ENCODE measurements at places on chromosomes 7 and 10.

DNA sequence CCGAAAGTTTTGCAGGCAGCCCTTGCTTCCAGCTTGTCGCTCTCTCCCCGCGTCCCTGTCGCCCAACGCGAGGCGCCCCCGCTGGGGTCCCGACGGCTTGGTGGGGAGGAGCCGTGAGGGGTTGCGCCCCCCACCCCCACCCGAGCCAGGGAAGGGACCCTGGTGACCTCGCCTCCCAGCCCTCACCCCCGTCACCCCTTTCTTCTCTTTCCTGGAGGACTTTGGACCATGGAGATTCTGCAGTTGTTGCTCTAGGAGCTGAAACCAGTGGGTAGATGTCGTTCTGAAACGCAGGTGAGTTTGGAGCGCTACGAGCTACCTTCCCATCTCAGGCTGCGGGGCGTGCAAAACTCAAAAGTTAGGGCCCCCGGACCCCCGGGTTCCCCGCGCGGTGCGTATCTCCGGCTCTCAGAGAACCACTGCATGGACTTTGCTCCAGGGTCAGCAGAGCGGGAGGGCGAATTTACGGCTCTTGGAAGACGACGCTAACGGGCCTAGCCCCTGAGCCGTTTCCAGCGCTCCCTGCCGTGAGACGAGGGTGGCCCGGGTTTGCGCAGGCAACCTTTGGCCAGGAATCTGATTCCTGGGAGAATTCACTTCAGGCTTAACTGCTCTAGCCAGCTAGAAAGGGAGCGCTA is 684 bp upstream of the ATXN7L1 start:
- peak; percentile 53 for DNase-seq

DNA sequence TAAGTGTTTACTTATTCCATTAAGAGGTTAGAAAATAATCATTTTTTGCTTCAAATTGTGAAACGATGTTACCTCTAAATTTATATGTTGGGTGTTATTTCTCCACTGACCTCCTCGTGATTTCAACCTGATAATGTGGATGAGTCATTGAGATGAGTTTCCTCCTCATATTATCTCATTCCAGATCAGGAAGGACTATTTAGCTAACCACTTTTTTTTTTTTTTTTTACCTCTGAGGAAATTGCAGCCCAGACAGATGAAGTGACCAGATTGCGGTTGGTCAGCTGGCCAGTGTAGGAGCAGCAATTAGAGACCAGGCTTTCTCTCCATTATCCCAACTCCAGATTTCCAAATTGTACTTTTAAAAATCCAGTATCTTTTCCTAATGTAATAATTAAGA is 248.7 kb downstream of the FZD1 start:
- no peak for DNase-seq

GRCh38 chr10:14669576-14669975 is 105.1 kb downstream of the FAM107B start:
- DNase-seq: no peak

DNA sequence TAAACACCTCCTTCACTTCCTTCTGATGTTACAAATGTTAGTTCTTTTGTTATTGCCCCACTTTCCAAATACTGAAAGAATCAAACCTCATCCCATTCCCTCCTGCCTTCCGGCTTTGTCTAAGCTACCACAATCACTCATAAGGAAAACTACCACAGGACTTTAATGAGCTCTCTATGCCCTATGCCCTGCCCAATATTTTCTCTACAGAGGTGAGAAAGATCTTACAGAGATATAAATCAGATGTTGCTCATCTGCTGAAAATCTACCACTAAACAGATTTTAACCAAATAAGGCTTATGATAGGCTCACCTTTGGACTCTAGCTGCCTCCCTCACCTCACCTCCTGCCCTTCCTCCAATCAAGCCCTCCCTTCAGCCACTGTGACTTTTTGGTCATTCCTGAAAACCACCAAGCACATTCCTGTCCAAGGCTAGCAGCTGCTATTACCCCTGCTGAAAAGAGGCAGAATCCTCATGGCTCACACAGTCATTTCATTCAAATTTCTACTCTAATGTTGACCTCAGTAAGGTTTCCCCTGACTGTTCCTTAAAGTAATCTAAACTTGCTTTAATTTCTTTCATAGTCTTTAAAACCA is 7.7 kb downstream of the ZNF33B start:
- no peak for DNase-seq

GRCh38 chr7:88429382-88429781 is 122.7 kb upstream of the STEAP4 start:
- no peak for DNase-seq

DNA sequence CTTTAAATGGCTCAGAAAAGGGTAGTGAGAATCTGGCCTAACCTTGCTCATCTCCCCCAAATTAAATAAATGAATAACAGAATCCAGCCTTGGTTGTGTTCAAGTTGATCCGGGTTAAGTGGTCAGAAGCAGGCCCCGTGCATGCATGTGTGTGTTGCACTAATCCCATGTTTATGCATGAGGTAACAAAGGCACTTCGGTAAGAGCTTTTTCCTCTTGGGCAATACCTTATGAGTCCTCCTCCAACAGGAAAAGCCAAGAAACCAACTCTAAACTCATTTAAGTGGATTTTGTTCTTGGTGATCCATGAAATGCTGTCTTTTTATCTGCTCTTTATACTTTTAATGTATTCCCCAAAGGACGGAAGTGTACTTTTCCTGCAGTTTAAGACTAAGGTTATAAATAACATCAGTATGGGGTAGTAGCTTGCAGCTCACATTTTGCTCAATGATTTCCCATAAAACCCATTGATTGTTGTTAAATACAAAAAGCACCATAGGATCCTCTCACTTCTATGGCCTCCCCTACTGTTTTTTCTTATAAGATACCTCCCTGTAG is 104.9 kb upstream of the YAE1 start:
- DNase-seq: no peak

- no peak for DNase-seq
Observed at GRCh38 chr10:127926455-127926854, 19.6 kb downstream of the PTPRE start.

- DNase-seq: peak; percentile 30
Observed at GRCh38 chr7:3240826-3241430, 60.1 kb upstream of the SDK1 start.

DNA sequence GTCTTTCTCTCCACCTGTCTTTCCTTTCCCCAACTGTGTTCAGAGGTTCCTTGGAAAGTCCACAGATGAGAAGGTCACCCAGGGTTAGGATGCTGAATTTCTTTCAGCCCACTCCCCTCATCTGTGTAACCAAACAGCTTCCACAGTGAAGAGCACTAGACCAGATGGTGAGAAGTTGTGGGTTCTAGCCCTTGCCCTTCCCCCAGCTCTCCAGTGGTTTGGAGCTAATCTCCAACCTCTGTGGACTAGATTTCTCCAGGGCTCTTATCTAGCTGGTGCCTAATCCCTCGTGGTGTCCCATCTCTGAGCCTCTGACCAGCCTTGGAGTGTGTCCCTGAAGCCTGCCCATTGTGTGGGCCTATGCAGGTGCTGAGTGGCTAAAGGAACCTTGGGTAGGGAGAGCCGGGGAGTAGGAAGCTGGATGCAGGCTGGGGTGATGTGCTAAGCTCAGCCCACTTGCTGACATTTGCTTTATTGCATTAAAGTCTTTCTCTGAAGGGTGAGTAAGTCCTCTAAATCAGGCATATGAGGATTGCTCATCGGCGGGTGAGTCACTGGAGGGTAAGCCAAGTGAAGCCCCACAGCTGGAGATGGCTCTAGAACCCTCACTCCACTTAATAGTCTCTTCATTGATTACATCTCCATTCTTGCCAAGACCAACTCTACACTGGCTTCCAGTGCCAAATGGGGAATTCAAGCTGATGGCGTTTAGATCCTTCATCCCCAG is 14.9 kb downstream of the DUSP5 start:
- no peak for DNase-seq

- DNase-seq: no peak
Observed at GRCh38 chr10:102375250-102375649, 20.3 kb upstream of the NFKB2 start.

- DNase-seq: no peak
Observed at GRCh38 chr10:62669341-62669740, 135.2 kb upstream of the ADO start.

DNA sequence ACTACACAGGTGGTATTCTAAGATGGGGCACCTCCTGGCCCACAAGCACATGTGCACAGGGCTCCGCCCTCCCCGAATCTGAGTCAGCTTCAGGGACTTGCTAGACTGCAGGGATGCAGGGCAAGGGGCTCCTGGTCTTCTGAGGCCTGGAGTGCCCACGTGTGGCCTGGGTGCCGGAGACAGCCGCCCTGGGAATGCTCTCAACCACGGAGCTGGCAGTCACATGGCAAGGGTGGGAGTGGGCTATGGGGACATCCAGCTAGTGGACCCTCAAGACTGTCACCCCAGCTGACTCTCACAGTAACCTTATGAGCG is 42.7 kb downstream of the CFAP46 start:
- no peak for DNase-seq

GRCh38 chr7:81416659-81417058 is 353.2 kb downstream of the HGF start:
- DNase-seq: no peak

DNA sequence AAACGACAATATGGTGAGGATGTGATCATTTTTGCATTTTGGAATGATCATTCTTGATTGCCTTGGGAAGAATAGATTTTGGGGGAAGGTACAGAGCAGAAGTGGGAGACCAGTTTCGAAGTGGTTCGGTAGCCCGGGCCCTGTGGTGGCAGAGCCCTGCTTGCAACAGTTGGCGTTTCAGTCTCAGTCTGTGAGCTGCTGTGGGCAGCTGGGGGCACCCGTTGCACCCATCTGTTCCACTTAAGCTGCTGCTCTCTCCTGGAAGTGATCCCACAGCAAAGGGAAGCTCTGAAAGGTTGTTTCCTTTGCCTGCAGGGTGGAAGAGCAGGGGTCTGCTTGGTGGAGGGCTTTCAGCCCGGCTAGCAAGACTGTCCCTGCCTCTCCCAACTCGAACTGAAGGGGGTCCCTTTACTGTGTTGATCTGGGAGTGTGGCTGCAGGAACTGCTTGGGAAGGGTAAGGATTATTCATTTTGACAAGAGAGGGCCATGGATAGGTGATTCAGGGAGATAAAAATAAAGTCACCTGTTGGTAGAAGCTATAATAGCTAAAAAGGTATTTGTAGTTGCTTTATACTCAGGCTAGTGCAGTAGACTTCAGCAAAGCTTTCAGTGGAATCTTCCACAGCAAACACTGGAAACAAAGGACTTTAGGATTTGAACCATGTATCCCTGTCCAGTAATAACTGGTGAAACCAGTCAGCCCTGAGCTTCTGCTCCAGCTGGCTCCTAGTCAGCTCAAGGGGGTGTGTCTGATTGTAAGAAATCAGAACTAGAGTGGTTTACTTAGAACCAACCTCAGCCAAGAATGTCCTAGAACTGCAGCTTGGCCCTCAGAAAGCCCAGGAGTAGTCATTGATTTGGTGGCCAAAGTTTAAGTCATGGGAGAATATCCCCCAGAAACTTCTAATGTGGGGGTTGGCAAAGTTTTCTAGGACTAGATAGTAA is 53.1 kb upstream of the PDCD4 start:
- DNase-seq: no peak

DNA sequence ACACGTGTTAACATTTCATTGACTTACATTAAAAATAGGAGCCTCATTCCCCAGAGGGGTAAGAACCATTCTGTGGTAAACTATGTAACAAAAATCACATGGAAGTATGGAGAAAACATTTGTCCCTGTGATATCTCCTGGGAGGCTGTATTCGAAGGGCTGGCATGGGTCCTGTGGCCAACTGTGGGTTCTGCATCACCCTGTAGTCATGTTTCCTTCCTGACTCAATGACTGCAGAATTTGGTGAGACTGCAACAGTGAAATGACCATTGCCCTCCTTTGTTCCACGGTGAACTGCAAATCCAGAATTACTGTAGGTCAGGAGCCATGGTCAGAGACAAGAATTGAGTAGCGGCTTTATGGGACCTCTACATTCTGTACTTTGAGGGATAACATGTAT is 3.6 kb upstream of the ZEB1 start:
- DNase-seq: no peak

DNA sequence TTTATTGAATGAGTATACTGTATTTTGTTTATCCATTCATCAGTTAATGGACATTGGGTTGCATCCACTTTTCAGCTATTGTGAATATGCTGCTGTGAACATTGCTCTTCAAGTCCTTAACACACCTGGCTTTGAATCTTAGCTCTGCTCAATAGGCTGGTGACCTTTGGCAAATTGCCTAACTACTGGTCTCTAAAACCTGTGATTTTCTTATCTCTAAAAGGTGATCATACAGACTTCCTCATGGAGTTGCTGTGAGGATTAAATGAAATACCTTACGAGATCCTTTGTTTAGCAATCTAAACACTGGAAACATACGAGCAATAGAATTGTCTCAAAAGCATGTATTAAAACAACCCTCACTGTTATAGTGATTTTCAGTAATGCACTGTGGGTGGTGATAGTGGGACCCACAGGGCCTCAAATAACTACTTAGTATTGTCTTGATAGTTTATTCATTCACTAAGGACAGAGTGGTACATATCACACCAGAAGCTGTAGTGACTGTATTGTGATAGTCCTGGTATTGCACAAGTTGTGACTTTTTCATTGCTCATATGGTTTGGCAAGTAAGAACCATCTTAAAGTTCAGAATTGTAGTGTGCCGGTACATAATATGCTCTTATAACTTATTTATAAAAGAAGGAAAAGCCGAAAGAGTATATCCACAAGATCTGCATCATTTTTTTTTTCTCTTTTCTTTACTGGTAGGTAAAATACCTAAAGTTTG is 257.6 kb downstream of the EXOC4 start:
- DNase-seq: no peak

DNA sequence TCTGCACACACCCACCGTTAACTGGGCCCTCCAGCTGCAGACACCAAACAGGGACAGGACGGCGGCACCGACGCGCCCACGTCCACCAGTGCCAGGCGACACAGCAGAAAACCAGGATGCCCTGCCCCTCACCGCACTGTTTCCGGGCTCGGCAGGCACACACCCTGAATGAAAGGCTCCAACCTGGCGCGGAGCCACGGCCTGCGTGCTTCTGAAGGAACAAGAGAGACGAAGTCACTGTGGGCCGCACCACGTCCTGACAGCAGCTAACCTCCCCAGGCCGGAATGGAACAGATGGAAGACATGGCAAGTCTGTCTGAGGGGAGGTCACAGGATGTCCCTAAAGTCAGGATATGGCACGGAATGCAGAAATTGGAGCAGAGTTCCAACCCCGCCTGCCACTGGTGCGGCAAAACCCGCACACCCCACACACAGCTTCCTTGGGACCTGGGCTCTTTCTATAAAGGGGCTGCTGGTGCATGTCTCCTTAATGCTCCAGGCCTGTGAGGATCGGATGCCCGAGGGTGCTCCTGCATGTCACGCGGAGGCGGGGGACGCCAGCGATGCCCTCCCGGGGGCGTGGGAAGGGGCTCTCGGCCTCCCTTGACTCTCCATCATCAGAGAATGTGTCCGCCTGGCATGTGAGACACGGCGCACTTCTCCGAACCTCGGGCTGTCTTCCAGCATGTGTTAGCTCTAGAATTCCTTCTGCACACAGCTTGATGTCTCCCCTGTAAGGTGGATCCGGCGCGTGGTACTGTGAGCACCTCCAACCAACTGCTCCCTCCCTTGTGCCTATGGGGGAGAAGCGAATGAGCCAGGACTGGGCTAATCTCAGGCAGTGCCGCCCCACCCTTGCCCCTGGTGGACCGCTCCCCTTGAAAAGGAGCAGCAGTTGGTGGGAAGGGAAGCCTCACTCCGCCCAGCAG is 3.9 kb upstream of the GPER1 start:
- no peak for DNase-seq

Data from NCI-H345 (cell line).